ENCODE measurements at places on chromosomes 11 and 22.

DNA sequence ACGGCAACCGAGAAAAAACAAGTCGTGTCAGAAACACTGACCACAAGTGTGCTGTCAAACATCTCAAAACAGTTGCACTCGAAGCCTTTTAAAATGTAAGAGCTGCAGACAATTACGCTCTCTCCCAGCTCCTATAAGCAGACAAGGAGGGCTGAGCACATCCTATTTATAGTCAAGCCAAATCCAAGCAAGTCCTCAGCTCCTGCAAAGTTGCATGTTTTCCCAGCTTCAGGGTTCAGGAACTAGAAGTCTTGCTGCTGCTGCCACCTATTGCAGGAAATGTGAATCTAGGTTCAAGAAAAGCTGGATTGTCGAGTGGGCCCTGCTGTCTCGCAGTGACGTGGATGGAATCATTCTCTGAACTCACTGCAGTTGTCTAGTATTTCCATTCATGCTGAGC is 15.5 kb downstream of the EFCAB6 start:
- no peaks in the 10 kb centered on the region for H3K4me1 ChIP-seq
- no peak overlapping the region for H3K4me3 ChIP-seq
- peaks cover 17% of the 10 kb centered on the region for H3K36me3 ChIP-seq
- no peak overlapping the region for H3K27ac ChIP-seq

GRCh38 chr11:18313965-18314763 is 7.8 kb downstream of the HPS5 start:
- no peak overlapping the region for H3K4me3 ChIP-seq
- no peak for DNase-seq
- H3K27me3 ChIP-seq, result no peaks in the 10 kb centered on the region
- H3K27ac ChIP-seq, result no peak overlapping the region
- peaks cover 5% of the 10 kb centered on the region for H3K4me1 ChIP-seq
- peaks cover 6% of the 10 kb centered on the region for H3K36me3 ChIP-seq

- H3K27ac ChIP-seq, result peak overlapping the region; percentile 61
- peaks cover 36% of the 10 kb centered on the region for H3K4me1 ChIP-seq
- no peaks in the 10 kb centered on the region for H3K27me3 ChIP-seq
- no peak for DNase-seq
- no peaks in the 10 kb centered on the region for H3K36me3 ChIP-seq
These were observed 56.0 kb downstream of the ZBTB16 start for GRCh38 chr11:114115451-114115928.

GRCh38 chr11:63667995-63668795 is 3.0 kb downstream of the ATL3 start:
- peak overlapping the region; percentile 32 for H3K27ac ChIP-seq
- H3K4me3 ChIP-seq, result no peak overlapping the region
- H3K4me1 ChIP-seq, result peaks cover 13% of the 10 kb centered on the region
- DNase-seq, result no peak

- peak overlapping the region; percentile 45 for H3K27ac ChIP-seq
- peaks cover 35% of the 10 kb centered on the region for H3K36me3 ChIP-seq
- H3K27me3 ChIP-seq, result peaks cover 10% of the 10 kb centered on the region
These were observed 229.3 kb downstream of the CASP12 start for GRCh38 chr11:104668797-104669463.

DNA sequence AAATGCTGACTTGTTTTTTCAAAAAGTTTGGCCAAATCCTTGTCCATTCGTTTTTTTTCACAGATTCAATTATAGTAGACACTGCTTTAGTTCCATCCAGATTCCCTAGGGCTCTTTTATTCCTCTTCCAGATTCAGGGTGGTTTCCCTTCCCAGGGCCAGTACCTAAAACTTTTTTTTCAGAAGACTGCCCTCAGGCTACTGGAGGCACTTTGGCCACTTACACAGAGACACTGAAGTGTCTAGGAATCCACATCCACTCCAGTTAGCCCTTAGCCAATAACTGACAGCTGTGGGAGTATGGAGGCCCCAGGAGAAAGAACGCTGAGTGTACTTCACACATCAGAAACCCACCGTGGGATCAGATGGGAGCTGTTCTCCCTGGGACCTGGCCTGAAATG is 77.3 kb downstream of the CCDC34 start:
- H3K36me3 ChIP-seq, result no peaks in the 10 kb centered on the region
- H3K27ac ChIP-seq, result no peak overlapping the region
- H3K27me3 ChIP-seq, result peaks cover 3% of the 10 kb centered on the region
- H3K4me3 ChIP-seq, result no peak overlapping the region

DNA sequence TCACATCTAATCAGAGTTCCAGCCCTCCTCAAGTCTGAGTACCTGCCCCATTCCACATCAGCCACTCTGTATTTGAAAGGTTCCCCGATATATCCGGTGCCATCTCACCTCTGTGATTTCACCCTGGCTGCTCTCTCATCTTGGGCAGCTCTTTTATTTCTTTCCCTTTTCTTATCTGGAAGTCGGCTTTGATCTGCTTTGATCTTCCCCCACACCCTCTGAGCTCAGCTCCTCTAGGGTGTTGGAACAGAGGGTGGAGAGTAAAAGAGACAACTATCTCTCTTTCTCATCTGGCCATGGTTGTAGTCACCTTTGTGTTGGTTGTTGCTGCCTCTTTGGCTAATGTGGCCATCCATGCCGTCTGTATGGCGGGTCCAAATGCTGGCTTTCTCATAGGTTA is 108.3 kb downstream of the ENTHD1 start:
- H3K4me3 ChIP-seq, result no peak overlapping the region
- no peak overlapping the region for H3K27ac ChIP-seq
- no peaks in the 10 kb centered on the region for H3K27me3 ChIP-seq
- no peaks in the 10 kb centered on the region for H3K36me3 ChIP-seq
- no peak for DNase-seq
- H3K4me1 ChIP-seq, result peaks cover 6% of the 10 kb centered on the region

GRCh38 chr11:44506375-44507016 is 59.0 kb upstream of the CD82 start:
- H3K27me3 ChIP-seq, result peaks cover 14% of the 10 kb centered on the region
- H3K4me3 ChIP-seq, result no peak overlapping the region
- no peak for DNase-seq
- no peak overlapping the region for H3K27ac ChIP-seq

- H3K36me3 ChIP-seq, result no peaks in the 10 kb centered on the region
- no peak overlapping the region for H3K4me3 ChIP-seq
- H3K27me3 ChIP-seq, result no peaks in the 10 kb centered on the region
- no peaks in the 10 kb centered on the region for H3K4me1 ChIP-seq
- no peak overlapping the region for H3K27ac ChIP-seq
- DNase-seq, result peak; percentile 56
These were observed 78.4 kb downstream of the MYO7A start for GRCh38 chr11:77206264-77207018.

DNA sequence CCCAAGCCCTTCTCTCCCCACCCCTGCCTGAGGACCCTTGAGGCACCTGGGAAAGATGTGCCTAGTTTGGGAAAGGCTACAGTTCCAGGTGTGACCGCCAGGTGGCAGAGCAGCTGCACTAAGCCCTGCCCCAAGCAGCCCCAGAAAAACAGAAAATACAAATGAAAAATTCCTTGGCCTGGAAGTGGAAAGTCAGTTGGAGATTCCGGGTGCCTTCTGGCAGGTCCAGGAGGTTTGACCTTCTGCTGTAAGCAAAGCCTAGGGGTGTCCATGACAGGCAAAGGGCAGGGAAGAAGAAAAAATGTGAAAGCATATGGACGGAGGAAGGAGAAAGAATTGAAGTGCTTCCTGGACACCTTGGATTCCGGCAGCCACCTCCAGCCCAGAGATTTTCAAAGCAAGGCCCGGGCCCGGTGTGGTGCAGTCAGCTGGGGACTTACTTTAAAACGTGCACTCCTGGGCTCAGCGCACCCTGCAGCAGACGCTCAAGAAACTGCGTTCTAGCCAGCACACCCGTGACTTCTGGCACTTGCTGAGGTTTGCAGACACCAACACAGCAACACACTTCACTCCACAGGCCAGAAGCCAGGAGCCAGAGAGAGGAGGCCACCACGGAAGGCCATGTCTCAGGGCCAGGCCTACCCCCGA is 37.3 kb upstream of the SLC22A12 start:
- H3K4me3 ChIP-seq, result no peak overlapping the region
- DNase-seq, result peak; percentile 62
- no peaks in the 10 kb centered on the region for H3K4me1 ChIP-seq
- no peaks in the 10 kb centered on the region for H3K27me3 ChIP-seq

GRCh38 chr11:3959015-3959902 is 103.8 kb downstream of the STIM1 start:
- H3K27me3 ChIP-seq, result no peaks in the 10 kb centered on the region
- peak overlapping the region; percentile 82 for H3K27ac ChIP-seq
- DNase-seq, result no peak

GRCh38 chr11:61356706-61357105 is 5.0 kb downstream of the CYB561A3 start:
- peaks cover 12% of the 10 kb centered on the region for H3K4me1 ChIP-seq
- H3K4me3 ChIP-seq, result no peak overlapping the region
- no peak for DNase-seq
- H3K36me3 ChIP-seq, result peaks cover 4% of the 10 kb centered on the region
- H3K27me3 ChIP-seq, result no peaks in the 10 kb centered on the region

GRCh38 chr11:76236092-76236999 is 30.0 kb upstream of the WNT11 start:
- peak overlapping the region; percentile 97 for H3K27ac ChIP-seq
- peaks cover 6% of the 10 kb centered on the region for H3K27me3 ChIP-seq
- no peak for DNase-seq
- H3K4me3 ChIP-seq, result peak overlapping the region; percentile 89
- H3K36me3 ChIP-seq, result no peaks in the 10 kb centered on the region
- H3K4me1 ChIP-seq, result peaks cover 29% of the 10 kb centered on the region

DNA sequence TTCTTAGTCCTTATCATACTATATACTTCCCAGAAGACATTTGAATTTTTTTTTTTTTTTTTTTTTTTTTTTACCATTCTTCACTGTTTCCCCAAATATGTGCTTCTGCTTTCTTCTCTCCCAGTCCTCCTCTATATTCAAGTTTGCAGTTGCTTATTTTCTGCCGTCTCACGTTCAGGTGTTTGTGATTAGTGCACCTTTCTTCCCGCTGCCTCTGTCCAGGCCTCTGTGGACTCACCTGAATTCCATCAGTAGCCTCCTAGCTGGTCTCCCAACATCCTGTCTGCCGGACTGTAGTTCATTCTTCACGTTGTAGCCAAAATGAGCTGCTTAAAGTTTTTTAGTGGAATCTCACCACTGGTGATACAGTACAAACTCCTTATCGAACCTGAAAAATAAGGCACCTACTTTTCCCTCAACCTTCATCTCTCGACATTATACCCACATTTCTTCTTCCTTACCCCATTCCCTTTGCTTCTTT is 795 bp upstream of the MSANTD4 start:
- peaks cover 30% of the 10 kb centered on the region for H3K4me1 ChIP-seq
- no peak for DNase-seq
- peaks cover 23% of the 10 kb centered on the region for H3K36me3 ChIP-seq
- H3K4me3 ChIP-seq, result peak overlapping the region; percentile 97
- H3K27me3 ChIP-seq, result peaks cover 24% of the 10 kb centered on the region
- H3K27ac ChIP-seq, result peak overlapping the region; percentile 88

- peaks cover 49% of the 10 kb centered on the region for H3K4me1 ChIP-seq
- no peaks in the 10 kb centered on the region for H3K27me3 ChIP-seq
- DNase-seq, result no peak
- peak overlapping the region; percentile 2 for H3K4me3 ChIP-seq
- peak overlapping the region; percentile 24 for H3K27ac ChIP-seq
These were observed 286.4 kb downstream of the CADM1 start for GRCh38 chr11:115217726-115218311.

DNA sequence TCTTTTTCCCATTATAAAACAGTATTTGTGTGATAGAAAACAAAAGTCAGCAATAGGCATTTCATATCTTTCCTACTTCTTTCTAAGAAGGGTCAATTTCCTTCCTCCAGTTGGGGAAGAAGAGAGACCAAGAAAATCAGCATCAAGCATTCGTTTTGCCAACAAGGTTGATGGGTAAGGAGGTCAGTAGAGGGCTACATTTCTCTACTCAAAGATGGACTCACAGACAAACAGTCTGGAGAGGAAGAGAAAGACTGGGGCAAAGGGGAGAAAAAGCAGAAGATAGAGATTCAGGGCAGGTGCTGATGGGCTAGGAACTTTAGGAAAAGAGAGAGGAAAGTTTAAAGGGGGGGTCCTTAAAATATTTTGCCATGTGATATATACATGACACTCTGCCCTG is 8.6 kb upstream of the MTNR1B start:
- H3K27ac ChIP-seq, result no peak overlapping the region
- no peaks in the 10 kb centered on the region for H3K4me1 ChIP-seq
- H3K4me3 ChIP-seq, result no peak overlapping the region
- H3K27me3 ChIP-seq, result peaks cover 3% of the 10 kb centered on the region
- H3K36me3 ChIP-seq, result no peaks in the 10 kb centered on the region
- no peak for DNase-seq

DNA sequence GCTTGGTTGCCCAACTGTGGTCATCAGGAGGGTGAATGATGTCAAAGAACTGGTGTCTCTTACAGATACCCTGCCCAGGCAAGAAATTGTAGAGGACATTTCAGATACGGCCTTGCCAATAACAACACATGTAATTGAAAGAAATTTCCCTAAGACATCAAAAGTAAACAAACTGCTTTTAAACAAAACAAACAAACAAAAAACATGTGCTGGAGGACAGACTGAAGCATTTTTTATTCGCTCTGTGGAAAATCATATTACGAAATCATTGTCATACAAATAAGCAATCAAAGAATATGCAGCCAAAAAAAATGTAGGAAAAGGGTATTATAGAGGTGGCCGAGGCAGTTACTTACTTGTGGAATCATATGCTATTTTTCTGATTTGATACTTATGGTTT is 52.1 kb upstream of the MYEOV start:
- no peaks in the 10 kb centered on the region for H3K36me3 ChIP-seq
- H3K4me1 ChIP-seq, result peaks cover 3% of the 10 kb centered on the region
- H3K27ac ChIP-seq, result peak overlapping the region; percentile 28

DNA sequence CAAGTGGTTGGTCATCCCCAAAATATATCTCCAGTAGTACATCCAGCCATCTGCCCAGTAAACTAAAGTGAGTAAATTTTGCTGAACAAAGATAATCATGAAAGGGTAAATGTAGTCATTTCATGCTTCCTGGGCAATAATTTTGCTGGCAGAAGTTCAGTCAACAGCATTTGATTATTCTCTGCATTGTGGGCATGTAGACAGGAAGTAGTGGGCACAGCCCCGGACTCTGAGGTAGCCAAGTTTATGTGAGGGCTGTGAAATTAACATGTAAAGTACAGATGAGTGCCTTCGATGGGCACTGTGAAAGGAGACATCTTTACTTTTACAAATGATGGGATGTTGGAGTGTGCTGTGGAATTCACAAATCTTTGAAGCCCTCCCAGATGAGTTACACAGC is 312.2 kb upstream of the MTNR1B start:
- DNase-seq, result no peak
- no peak overlapping the region for H3K4me3 ChIP-seq
- H3K36me3 ChIP-seq, result no peaks in the 10 kb centered on the region
- H3K4me1 ChIP-seq, result no peaks in the 10 kb centered on the region
- no peaks in the 10 kb centered on the region for H3K27me3 ChIP-seq

DNA sequence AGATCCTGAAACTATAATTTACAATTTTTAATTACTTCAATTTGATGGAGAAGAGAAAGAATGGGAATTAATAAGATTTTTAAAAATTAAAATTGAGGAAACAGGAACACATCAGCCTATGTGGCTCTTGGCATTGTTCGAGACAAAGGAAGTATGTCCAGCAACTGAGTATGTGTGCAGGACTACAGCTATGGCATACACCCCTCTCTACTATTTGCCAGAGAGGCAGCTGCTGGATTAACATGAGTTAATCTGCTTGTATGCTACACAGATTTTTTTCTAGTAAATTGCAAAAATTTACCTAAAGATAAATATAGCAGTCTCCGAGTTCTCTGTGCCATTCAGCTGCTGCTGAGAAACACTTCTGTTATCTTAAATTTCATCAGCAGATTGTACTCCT is 70.6 kb downstream of the PHF21A start:
- no peaks in the 10 kb centered on the region for H3K27me3 ChIP-seq
- DNase-seq, result no peak
- no peak overlapping the region for H3K27ac ChIP-seq

- H3K36me3 ChIP-seq, result peaks cover 46% of the 10 kb centered on the region
- peaks cover 31% of the 10 kb centered on the region for H3K4me1 ChIP-seq
- H3K27ac ChIP-seq, result peak overlapping the region; percentile 92
- no peak for DNase-seq
- no peaks in the 10 kb centered on the region for H3K27me3 ChIP-seq
These were observed 8.0 kb downstream of the GNG3 start for GRCh38 chr11:62715150-62716130.

Measured in natural killer cell treated with Interleukin-12 subunit alpha and Interleukin-12 subunit beta and Interleukin-15 and Interleukin-18, amount 100 ng/mL, for 72 hours (primary cell).